Activated naive CD4-positive, alpha-beta T cell treated with anti-CD3 and anti-CD28 coated beads for 36 hours (primary cell): ENCODE measurements at places on chromosomes 5 and 9. TPM values are rescaled to one million over a fixed set of nuclear protein-coding genes. Genes with fewer than 3 reads are reported as not detected.

TMOD1 gene
- total RNA-seq: 1.2 TPM

PCDHGB3 gene
- not detected for total RNA-seq

LOX gene
- total RNA-seq: not detected

COL5A1 gene
- total RNA-seq: 0.10 TPM

GRCh38 chr9:72911816-72912215 is 41.0 kb downstream of the ALDH1A1 start:
- peaks cover 3% of the 10 kb centered on the region for H3K27me3 ChIP-seq
- H3K4me1 ChIP-seq: no peaks in the 10 kb centered on the region
- no peak overlapping the region for H3K4me3 ChIP-seq
- no peaks in the 10 kb centered on the region for H3K36me3 ChIP-seq
- H3K27ac ChIP-seq: no peak overlapping the region

GRCh38 chr5:124297826-124298225 is 448.6 kb downstream of the ZNF608 start:
- H3K4me1 ChIP-seq: no peaks in the 10 kb centered on the region
- no peak overlapping the region for H3K27ac ChIP-seq
- no peak for DNase-seq
- no peaks in the 10 kb centered on the region for H3K27me3 ChIP-seq
- no peaks in the 10 kb centered on the region for H3K36me3 ChIP-seq

DNA sequence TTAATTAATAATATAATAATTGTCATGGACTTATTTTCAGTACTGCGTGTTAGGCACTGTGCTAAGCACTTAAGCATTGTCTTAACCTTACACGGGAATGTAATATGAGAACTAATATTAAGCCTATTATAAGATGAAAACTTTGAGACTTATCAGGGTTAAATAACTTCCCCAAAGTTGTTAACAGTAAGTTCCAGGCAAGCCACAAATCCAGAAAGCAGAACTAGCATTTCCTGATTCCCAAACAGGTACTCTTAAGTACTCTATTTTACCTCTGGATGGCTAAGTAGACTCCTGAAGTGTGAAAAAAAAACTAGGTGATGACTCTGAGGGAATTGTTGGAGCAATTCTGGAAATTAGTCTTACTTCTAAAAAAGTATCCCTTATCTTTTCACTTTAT is 23.8 kb downstream of the GABRG2 start:
- no peak overlapping the region for H3K4me3 ChIP-seq
- H3K27ac ChIP-seq: no peak overlapping the region

DNA sequence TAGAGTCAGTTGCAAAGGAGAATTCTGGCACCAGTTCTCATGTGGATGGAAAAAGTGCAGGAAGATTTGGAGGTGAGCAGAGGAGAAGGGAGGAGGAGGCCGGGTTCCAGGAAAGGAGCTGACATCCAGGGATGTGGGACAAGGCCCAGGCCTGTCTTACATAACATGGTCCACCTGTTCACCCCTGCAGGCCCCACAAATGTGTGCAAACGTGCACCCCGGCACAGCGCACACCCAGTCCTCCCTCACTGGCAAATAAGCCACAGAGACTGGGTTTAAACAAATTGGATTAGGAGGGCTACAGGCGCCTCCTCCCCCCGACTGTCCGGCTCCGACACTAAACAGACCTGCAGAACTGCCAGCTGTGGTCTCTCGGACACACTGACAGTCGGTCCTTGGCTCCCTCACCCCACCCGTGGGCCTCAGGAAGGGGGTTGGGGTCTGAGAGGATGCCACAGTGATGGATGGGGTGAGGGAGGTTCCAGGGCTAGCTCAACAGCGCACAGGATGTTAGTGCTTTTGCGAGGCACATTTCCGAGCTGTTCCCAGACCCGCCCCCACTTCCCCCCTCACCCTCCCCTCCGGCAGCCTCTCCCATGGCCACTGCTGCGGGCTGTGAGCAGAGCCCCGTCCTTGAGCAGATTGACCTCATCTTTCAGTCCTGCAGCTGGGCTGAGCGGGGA is 43.4 kb upstream of the IL17B start:
- no peak overlapping the region for H3K27ac ChIP-seq
- DNase-seq: peak; percentile 38

DNA sequence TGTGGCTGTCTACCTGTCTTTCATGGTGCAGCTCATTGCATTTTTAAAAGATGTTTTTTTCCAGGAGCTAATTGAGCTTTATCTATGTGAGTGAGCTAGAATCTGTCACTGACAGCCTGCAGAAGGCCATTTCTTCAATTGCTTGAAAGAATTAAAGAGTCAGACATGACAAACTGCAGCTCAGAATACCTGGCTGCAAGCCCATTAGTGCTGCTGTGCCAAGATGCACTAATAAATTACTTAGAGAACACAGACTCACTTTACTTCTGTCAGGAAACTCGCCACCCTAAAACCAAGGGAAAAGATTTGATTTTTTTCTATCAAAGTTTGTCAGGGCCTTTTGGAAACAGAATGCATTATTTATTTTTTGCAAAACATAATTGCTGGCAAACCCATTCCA is 368.3 kb downstream of the CAAP1 start:
- no peak overlapping the region for H3K27ac ChIP-seq
- DNase-seq: no peak
- H3K4me3 ChIP-seq: no peak overlapping the region
- no peaks in the 10 kb centered on the region for H3K4me1 ChIP-seq
- no peaks in the 10 kb centered on the region for H3K27me3 ChIP-seq

GRCh38 chr9:88531920-88532698 is 2.9 kb upstream of the NXNL2 start:
- peaks cover 22% of the 10 kb centered on the region for H3K4me1 ChIP-seq
- peaks cover 1% of the 10 kb centered on the region for H3K36me3 ChIP-seq
- peak; percentile 31 for DNase-seq

GRCh38 chr9:102867488-102867887 is 127.6 kb upstream of the CYLC2 start:
- H3K4me1 ChIP-seq: no peaks in the 10 kb centered on the region
- H3K27ac ChIP-seq: no peak overlapping the region
- no peak for DNase-seq
- H3K27me3 ChIP-seq: no peaks in the 10 kb centered on the region
- no peaks in the 10 kb centered on the region for H3K36me3 ChIP-seq
- H3K4me3 ChIP-seq: no peak overlapping the region

GRCh38 chr5:167576897-167577296 is 714.5 kb upstream of the WWC1 start:
- DNase-seq: no peak
- no peaks in the 10 kb centered on the region for H3K36me3 ChIP-seq
- H3K4me3 ChIP-seq: no peak overlapping the region
- H3K4me1 ChIP-seq: peaks cover 11% of the 10 kb centered on the region

DNA sequence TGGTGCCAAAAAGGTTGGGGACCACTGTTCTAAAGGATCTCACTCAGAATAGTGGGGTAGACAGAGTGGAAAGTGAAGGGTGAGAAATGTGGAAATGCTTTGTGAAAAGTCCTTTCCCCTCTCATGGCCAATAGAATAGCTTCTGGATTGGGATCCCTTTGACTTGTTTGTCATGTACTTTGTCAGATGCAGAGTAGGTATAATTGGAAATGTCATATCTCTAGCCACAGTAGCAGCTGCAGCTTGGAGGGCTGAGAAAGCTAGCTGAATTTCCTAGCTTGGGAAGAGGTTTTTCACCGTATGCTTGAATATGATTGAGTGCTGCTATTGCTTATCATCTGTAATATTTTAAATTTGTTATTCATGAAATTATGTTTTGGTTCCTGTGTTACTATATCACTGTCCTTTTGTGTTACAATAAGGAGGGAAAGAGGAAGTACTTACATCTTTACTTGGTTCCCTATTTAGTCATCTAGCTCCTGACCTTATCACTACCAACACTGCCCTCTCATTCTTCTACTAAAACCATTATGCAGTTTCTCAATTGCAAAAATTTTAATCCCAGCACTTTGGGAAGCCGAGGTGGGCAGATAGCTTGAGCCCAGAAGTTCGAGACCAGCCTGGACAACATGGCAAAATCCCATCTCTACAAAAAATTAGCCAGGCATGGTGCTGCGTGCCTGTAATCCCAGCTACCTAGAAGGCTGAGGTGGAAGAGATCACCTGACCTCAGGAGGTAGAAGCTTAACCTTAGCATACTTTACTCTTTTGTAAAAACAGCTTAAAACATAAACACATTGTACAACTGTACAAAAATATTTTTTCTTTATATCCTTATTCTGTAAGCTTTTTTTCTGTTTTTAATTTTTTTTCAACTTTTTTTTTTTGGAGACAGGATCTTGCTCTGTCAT is 12.4 kb downstream of the SLC30A5 start:
- H3K36me3 ChIP-seq: peaks cover 24% of the 10 kb centered on the region
- H3K4me3 ChIP-seq: no peak overlapping the region
- no peak overlapping the region for H3K27ac ChIP-seq
- H3K4me1 ChIP-seq: peaks cover 3% of the 10 kb centered on the region

- H3K4me1 ChIP-seq: no peaks in the 10 kb centered on the region
- peaks cover 38% of the 10 kb centered on the region for H3K27me3 ChIP-seq
- no peak overlapping the region for H3K27ac ChIP-seq
Observed at GRCh38 chr5:88702332-88702731, 180.7 kb downstream of the MEF2C start.

DNA sequence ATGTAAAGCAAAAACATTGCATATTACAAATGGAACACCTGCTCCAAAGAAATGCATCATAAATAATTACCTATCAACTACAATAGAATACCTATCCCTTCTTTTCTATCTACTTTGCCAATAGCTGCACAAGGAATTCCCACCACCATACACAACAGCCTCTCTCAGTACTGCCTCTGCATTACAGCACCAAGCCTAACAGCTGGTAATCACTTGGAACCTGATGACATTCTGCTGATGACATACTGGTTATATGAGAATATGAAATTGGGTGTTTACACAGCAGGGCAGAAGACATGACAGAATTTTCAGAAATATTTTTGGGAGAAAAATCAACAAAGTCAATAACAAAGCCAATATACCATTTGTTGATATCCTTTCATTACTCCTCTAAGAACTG is 43.2 kb downstream of the PSMB7 start:
- no peak overlapping the region for H3K27ac ChIP-seq
- no peaks in the 10 kb centered on the region for H3K27me3 ChIP-seq
- H3K4me1 ChIP-seq: peaks cover 25% of the 10 kb centered on the region

- H3K27ac ChIP-seq: no peak overlapping the region
- no peak overlapping the region for H3K4me3 ChIP-seq
- no peak for DNase-seq
- H3K4me1 ChIP-seq: no peaks in the 10 kb centered on the region
- H3K27me3 ChIP-seq: peaks cover 5% of the 10 kb centered on the region
Observed at GRCh38 chr9:107472581-107473340, 16.8 kb downstream of the KLF4 start.

DNA sequence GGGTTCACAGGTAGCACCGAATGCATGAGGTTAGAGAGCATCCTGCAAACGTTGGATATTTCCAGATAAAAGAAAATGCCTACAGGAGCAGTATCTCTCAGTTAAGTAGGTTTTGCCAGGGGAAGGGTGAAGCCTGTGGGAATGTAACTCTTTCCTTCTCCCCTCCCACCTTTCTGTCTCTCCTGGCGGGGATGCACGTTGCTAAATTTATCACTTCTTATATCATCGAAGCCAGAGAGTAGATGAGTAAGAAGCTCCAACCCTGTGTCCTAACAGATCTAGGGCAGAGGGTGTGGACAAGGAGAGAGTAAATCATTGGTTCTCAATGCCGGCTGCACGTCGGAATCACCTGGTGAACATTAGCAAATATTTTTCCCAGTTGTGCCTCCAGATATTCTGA is 457.5 kb downstream of the ENC1 start:
- H3K4me3 ChIP-seq: no peak overlapping the region
- H3K4me1 ChIP-seq: peaks cover 6% of the 10 kb centered on the region
- no peak for DNase-seq
- peaks cover 2% of the 10 kb centered on the region for H3K27me3 ChIP-seq
- H3K27ac ChIP-seq: no peak overlapping the region
- H3K36me3 ChIP-seq: no peaks in the 10 kb centered on the region

DNA sequence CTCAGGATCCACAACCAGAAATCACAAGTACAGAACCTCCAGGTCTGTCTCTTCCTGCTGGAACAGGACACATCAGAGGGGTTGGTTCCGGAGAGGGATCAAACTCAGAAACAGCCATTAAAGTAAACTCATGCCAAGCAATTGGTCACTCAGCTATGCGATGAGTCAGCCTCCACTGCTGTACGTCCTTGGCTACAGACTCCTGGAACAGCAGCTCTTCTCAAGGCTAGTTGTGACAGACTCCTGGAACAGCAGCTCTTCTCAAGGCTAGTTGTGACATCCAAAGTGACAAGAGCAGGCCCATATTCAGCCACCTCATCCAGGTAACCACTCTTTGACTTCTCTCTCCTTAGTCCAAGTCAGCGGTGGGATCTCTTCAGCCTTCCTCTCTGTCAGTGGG is at the start of gene SPINK13:
TSS of gene SPINK13 (plus strand) at position 229 of the 400 bp plus-strand sequence. CDS start 1,279 bp downstream, outside the sequence.
- peaks cover 2% of the 10 kb centered on the region for H3K27me3 ChIP-seq
- H3K36me3 ChIP-seq: no peaks in the 10 kb centered on the region
- no peak for DNase-seq
- no peaks in the 10 kb centered on the region for H3K4me1 ChIP-seq
- no peak within 1 kb of the TSS for H3K27ac ChIP-seq
- H3K4me3 ChIP-seq: no peak within 1 kb of the TSS

- DNase-seq: no peak
- H3K27me3 ChIP-seq: peaks cover 23% of the 10 kb centered on the region
- no peaks in the 10 kb centered on the region for H3K36me3 ChIP-seq
- no peak overlapping the region for H3K27ac ChIP-seq
Observed at GRCh38 chr5:136075466-136075891, 46.7 kb downstream of the TGFBI start.

DNA sequence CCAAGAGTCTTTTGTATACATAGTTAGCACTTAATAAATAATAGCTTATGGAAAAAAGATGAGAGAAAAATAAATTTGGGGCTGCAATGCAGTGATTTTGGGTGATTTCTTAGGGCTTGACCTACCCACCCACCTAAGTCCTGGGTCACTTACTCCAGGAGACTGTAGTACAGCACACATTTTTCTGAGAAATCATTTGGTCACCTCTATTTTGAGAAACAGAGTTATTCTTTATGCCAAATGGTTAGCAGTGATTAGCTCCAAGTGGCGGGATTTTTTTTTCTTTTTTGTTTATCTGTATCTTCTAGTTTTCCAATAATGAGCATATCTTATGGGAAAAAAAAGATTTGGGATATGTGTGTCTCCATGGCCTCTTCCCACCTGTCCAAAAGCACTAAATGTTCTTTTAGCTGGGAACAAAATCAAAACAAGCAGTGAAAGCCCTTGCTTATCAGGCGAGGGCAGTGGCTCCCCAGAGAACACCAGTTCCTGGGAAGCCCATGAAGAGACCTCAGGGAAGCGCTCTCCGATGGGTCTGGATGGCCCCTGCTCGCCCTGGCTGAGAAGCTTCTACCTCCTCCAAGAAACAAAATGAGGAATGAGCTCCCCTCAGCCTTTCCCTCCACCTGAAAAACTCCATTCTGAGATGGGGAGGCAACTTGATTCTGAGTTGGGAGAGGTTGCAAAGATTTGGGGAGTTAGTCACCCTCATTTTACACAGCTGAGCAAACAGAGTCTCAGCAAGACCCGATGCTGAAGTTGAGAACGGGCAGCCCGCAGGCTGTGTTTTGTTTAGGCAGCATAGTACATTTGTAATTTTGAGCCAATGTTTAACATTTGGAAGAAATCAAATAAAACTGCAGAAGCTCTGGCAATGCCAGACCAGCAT is 69.9 kb downstream of the CYFIP2 start:
- no peaks in the 10 kb centered on the region for H3K27me3 ChIP-seq
- no peak overlapping the region for H3K4me3 ChIP-seq
- peaks cover 56% of the 10 kb centered on the region for H3K36me3 ChIP-seq
- H3K4me1 ChIP-seq: peaks cover 18% of the 10 kb centered on the region
- no peak overlapping the region for H3K27ac ChIP-seq

- H3K36me3 ChIP-seq: no peaks in the 10 kb centered on the region
- no peaks in the 10 kb centered on the region for H3K4me1 ChIP-seq
- no peak for DNase-seq
- H3K4me3 ChIP-seq: no peak overlapping the region
- H3K27ac ChIP-seq: no peak overlapping the region
- peaks cover 2% of the 10 kb centered on the region for H3K27me3 ChIP-seq
Observed at GRCh38 chr5:122327110-122327509, 15.1 kb downstream of the SNCAIP start.
